ENCODE measurements at places on chromosomes 2 and 18.
A peak's percentile ranks its signal among the peaks of the same experiment; 100 is the strongest.

- no peak for DNase-seq
Observed at GRCh38 chr18:2958819-2959298, 54.1 kb downstream of the LPIN2 start.

DNA sequence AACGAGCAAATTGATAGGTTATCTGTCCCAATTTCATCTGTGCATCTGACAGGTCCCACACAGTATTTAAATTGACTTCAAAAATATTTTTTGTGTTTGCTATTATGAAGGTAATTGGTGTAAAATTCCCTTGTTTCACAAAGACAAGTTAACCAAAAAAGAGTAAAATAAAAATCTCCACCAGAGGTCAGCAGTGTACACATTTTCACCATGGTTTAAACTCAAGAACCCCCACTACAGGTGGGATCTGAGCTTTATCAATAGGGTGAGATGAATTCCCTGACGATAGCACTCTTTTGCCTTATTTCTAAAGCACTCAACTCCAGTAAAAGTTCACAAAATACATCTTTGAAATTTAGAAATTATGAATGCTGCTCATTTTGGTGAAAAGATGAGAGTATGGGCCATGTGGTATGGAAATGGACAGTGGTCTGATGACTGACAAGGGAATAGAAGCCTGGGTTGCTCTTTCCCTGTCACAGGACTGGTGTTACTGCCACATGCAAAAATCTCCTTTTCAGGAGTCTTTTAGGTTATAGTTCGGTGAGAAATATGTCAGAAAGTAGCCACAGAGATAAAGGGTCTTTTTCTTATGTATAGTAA, 68.0 kb downstream of the SERPINB8 start:
- DNase-seq, result peak; percentile 42

GRCh38 chr2:165777522-165778186, 16.4 kb downstream of the GALNT3 start:
- DNase-seq, result no peak

GRCh38 chr2:212539072-212539880, 674 bp upstream of the ERBB4 start:
- DNase-seq, result peak; percentile 58

GRCh38 chr2:25056098-25056821, 14.4 kb downstream of the EFR3B start:
- DNase-seq, result no peak

- DNase-seq, result no peak
Observed at GRCh38 chr2:162018530-162018929, 55.5 kb downstream of the DPP4 start.

GRCh38 chr18:39870591-39870990, 2084.4 kb upstream of the PIK3C3 start:
- DNase-seq, result peak; percentile 1

DNA sequence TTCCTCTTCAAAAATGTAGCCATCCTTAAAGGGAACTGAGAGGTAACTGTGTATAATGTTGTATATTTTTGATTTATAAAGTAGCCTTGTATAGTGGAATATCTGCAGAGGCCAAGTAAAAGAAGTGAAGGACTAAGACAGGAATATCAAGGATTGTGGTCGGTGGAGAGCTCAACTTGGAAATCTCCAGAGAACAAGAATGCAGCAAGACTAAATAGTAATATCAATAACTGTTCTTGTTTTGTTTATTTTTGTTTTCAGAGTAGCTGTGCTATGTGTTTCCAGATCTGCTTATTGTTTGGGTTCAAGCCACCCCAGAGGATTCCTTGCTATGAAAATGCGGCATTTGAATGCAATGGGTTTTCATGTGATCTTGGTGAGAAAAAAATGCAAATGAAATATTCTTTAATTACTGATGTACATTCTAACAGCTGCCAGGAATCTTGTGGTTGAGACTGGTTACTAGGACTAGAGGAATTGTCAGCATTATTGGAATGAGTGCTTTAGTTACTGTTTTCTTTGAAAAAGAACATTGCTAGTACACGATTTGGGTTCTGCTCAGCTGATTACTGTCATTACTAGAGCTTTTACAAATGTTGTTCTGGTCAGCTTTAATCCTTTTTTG, 25.0 kb downstream of the FASTKD2 start:
- DNase-seq, result no peak

DNA sequence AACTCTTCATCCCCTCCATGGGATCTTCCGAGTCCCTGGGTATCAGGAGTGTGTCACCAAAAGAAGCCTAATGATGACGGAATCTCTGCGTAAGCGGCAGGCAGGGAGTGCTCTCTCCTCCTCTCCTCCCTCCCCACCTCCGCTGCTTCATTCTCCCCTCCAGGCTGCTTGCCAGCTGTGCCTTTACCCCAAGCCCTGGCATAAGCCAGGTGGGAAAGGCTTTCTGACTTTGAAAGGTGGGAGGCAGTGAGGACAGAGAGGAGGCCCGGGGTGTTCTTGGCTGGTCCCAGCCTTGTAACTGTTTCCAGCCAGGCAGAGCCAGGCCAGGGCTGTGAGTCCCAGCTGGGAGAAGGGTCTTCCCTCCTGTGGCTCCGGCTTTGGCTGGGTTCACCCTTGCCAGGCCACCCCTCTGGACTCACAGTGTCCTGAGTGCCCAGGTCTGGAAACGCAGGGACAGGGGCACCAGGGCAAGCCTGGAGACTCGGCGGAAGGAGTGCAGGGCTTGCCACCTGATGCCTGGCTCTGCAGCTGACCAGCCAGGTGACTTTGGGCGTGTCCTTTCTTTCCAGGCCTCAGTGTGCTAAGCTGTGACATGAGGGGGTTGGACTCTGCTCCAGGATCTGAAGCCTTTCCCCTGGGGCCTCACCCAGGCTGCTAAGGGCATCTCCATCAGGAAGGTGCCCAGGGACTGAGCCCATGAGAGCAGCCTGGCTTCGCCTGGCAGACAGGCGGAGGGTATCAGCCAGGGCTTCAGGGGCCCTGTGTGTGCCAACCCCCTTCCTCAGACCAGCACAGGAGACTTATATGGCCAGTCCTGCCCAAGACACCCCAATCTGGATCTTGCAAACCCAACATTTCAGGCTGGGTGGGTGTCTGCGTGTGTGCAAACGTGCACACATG, 32.7 kb upstream of the HPCAL1 start:
- DNase-seq, result no peak

GRCh38 chr2:150859877-150860276, 372.4 kb upstream of the RND3 start:
- no peak for DNase-seq

- no peak for DNase-seq
Observed at GRCh38 chr2:201218780-201219179, 35.8 kb downstream of the CASP10 start.

DNA sequence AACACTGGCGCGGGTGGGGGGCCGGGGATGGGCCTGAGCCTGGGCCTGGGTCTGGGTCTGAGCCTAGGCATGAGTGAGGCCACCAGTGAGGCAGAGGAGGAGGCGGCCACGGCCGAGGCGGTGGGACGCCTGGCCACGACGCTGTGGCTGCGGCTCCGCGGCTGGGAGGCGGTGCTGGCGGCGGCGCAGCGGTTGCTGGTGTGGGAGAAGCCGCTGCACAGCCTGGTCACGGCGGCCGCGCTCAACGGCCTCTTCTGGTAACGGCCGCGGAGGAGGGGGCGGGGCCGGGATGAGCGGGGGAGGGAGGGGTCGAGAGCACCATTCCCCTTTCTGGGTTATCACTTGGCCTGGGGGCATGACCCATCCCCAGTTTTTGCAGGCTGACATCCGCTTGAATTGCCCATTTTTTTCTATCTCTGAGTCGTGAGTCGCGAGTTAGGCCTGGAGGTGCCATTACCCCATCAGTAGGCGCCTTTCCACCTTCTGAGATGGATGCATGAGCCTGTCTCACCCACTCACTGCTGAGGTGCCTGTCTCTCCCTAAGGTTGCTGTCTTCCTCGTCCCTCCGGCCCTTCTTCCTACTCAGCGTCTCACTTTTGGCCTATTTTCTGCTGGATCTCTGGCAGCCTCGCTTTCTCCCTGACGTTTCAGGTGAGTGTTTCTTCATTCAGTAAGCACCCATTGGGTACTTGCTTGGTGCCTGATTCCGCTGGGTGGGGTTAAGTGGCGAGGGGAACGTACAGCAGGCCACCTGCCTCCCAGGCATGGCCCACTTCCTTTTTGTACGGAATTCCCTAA, 501 bp downstream of the RETREG2 start:
- peak; percentile 26 for DNase-seq

DNA sequence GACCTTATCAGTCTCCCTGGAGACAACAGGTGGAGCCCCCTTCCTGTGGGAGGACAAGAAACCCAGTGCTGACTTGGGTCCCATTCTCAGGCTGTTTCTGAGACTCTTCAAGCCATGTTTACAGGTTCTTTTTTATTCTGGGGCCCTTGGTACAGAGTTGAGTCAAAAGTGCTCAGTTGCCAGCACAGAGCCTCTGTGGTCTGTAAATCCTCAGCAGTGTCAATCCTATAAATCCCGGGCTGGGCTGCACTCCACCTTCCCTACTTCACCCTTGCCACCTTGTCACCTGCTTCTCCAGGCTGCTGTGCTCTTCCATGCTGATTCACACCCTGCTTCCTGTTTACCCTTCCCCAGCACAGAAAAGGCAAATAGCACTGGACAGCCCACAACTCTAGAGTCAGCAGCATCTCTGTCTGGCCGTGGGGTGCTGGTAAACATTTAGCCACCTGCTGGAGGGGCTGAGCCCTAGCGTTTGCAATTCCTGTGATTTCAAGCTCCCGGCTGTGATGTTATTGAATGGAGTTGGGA, 74.7 kb downstream of the TNFRSF11A start:
- no peak for DNase-seq
